ENCODE measurements at places on chromosomes 6 and 20.

DNA sequence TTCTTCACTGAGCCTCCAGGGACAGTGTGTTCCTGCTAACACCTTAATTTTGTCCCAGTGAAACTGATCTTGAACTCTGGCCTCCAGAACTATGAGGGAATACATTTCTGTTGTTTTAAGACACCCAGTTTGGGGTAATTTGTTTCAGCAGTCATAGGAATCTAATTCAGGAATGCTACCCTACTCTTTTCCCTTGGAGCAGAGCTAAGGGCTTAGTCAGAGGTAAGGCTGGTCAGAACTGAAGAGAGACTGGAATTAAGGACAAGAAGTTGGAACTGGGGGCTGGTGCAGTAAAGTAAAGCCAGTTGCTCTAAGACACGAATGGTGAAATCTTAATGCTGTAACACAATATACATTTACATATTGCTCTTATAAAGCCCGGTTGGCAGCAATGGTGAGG lies 809.7 kb downstream of the MAFB start:
- DNase-seq = no peak

DNA sequence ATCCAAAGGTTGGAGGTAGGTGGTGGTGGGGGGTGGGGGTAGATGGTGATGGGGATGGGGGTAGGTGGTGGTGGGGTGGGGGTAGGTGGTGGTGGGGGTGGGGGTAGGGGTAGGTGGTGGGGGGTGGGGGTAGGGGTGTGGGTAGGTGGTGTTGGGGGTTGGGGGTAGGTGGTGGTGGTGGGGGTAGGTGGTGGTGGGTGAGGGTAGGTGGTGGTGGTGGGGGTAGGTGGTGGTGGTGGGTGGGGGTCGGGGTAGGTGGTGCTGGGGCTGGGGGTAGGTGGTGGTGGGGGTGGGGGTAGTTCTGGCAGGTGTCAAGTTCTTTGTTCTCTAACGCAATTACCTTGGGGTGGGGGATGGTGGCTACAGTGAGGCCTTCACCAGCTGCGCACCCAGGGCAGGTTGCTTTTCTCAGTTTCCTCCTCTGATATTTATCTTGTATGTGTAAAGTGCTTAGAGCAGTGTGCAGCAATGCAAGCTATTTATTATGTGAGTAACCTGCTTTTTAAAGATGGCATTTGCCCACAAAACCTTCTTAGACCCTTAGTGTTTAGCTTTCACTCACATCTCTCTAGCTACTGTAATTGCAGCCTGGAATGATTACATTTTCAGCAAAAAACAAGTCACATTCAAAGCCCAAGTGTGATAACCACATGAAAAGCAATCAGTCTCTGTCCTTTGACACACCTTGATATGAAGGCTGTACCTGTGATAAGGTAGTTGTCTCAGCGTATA lies 8.2 kb upstream of the CCDC167 start:
- DNase-seq = no peak

DNA sequence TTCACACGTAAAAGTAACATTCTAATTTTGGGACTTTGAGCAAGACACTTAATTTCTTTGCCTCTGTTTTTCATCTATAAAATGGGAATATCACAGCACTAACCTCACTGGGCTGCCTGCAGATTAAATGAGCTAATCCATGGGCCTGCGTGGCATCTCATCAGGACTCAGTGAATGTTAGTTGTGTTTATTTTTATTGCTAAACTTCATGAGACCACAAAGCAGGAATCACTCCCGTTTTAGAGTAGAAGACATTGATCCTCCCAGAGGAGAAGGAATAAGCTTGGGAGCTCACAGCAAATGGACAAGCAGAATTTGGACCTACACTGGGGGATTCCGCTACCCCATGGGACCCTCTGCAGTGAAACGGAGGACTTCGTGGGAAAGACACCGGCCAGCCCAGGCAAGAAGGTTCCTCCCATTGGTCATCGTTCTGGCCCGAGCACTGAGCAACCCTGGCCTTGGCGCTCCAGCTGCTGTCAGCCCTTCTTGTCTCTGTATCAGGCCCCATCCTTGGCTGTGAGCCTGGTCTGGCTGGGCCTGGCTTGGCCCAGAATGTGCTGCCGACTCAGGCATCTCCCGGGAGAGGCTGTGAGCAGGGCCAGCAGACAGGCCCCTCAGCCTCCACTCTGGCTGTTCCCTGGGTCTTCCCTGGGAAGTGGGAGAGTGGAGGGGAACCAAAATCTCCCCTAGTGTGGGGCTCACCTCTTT lies 79.8 kb downstream of the NFATC2 start:
- DNase-seq = no peak

DNA sequence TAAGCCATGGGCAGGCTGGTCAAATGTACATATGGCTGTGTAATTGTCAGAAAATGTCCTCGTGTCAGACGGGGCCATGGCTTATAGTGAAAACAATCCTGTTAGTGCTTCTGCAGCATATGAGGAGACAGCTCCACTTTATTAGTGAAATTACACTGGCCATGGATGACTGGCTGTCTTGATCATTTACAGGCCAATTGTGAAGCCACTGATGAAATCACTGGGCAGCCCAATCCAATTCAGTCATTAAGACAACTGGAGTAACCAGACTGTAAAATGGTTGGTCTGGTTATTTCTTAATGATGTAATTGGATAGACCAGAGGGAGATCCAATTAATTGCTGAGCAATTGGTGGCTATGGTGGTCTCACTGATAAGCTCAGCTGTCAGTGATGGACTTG lies 749.5 kb downstream of the KIF16B start:
- DNase-seq = no peak

- DNase-seq = no peak
These were observed 337.0 kb downstream of the RNGTT start for GRCh38 chr6:88626460-88626859.

DNA sequence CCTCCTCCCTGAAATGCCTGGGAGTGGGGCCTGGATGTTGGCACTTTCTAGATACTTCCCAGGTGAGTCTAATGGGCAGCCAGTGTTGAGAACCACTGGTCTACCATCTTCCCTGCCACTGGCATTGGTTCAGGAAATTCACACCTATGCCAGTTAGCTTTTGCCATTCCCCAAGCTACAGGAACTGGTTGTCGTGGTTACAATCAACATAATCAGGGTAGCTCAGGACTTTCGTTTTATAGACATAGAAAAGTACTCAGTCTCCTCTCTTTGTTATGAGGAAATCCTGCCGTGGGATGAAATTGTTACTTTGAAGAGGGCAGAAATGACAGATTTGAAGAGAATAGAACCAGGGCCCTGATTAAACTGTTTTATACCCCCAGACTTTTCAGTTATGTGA lies 127.9 kb upstream of the FOXO3 start:
- no peak for DNase-seq

Data from activated gamma-delta T cell treated with anti-CD3 and anti-CD28 coated beads, Interleukin-2, amount 50 U/mL, for 16 hours (primary cell).